Astrocyte (in vitro differentiated cells and primary cell): ENCODE measurements at places on chromosomes 11 and 22. TPM values are rescaled to one million over a fixed set of nuclear protein-coding genes. Genes with fewer than 3 reads are reported as not detected.

DNA sequence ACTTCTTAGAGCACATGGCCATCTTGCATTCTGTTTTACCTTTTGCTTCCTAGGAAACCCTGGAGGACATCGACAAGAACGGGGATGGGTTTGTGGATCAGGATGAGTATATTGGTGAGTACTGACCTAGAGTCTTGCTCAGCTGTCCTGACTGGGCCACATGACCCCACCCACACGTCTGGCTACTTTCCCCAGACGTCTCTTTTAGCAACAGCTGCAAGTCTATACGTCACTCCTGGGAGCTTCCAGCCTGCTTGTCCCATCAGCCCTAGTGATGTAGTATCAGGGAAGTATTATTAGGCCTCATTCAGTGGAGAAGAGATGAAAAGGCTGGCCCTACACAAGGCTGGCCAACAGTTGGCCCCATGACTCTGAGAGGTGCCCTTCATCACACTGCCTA, 9.6 kb downstream of the RCN1 start:
- H3K36me3 ChIP-seq: peaks cover 62% of the 10 kb centered on the region
- DNase-seq: peak; percentile 37
- no peak overlapping the region for H3K27ac ChIP-seq
- no peaks in the 10 kb centered on the region for H3K27me3 ChIP-seq

Gene PTPRCAP
- 1.7 and 2.3 TPM in 2 replicates for total RNA-seq

Gene FIBIN
- total RNA-seq: 0.75 and 0.91 TPM in 2 replicates

DNA sequence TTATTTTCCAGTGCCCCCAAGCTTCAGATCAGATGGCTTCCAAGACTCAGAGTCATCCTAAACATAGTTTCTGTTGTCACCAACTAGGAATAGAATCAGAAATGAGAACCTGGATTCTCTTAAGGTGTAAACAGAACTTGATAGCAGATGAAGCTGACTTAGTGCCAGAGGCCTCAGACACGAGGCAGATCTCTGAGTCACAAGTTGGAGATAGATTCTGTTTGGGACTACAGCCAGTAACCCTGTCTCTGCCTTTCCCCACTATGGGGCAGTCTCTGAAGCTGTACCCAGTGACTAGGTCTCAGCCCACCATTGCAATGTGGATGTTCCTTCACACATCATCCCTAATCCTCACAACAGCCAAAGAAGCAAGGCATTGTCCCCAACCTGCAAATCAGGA, 25.4 kb downstream of the NEU3 start:
- H3K4me1 ChIP-seq: peaks cover 2% of the 10 kb centered on the region
- no peaks in the 10 kb centered on the region for H3K27me3 ChIP-seq
- DNase-seq: peak; percentile 76
- H3K27ac ChIP-seq: no peak overlapping the region
- no peak overlapping the region for H3K4me3 ChIP-seq

- H3K27me3 ChIP-seq: peaks cover 3% of the 10 kb centered on the region
- H3K4me3 ChIP-seq: no peak overlapping the region
- peaks cover 15% of the 10 kb centered on the region for H3K4me1 ChIP-seq
- no peak overlapping the region for H3K27ac ChIP-seq
Measured at GRCh38 chr11:71302534-71302909, 50.1 kb upstream of the SHANK2 start.
